ENCODE measurements at places on chromosomes 5 and 9. TPM values are rescaled to one million over a fixed set of nuclear protein-coding genes. Genes with fewer than 3 reads are reported as not detected.

C9orf57 gene
- total RNA-seq: not detected

CDC20B gene
- not detected for total RNA-seq

- H3K36me3 ChIP-seq: no peaks in the 10 kb centered on the region
- H3K4me1 ChIP-seq: peaks cover 55% of the 10 kb centered on the region
- H3K27me3 ChIP-seq: no peaks in the 10 kb centered on the region
- H3K27ac ChIP-seq: no peak overlapping the region
- DNase-seq: no peak
Observed at GRCh38 chr9:122151267-122151828, 8.2 kb downstream of the NDUFA8 start.

GRCh38 chr5:150641006-150641570 lies 628 bp downstream of the SYNPO start:
- peak overlapping the region; percentile 94 for H3K27ac ChIP-seq
- H3K4me1 ChIP-seq: peaks cover 97% of the 10 kb centered on the region
- no peaks in the 10 kb centered on the region for H3K27me3 ChIP-seq
- no peaks in the 10 kb centered on the region for H3K36me3 ChIP-seq
- peak; percentile 62 for DNase-seq
- peak overlapping the region; percentile 32 for H3K4me3 ChIP-seq

- no peak overlapping the region for H3K27ac ChIP-seq
- peaks cover 17% of the 10 kb centered on the region for H3K4me1 ChIP-seq
- no peak for DNase-seq
- H3K27me3 ChIP-seq: no peaks in the 10 kb centered on the region
- no peaks in the 10 kb centered on the region for H3K36me3 ChIP-seq
Observed at GRCh38 chr9:124038790-124039633, 27.4 kb downstream of the LHX2 start.

Data from heart right ventricle (tissue), 16 donors.